ENCODE measurements at places on chromosomes 5 and 9.

DNA sequence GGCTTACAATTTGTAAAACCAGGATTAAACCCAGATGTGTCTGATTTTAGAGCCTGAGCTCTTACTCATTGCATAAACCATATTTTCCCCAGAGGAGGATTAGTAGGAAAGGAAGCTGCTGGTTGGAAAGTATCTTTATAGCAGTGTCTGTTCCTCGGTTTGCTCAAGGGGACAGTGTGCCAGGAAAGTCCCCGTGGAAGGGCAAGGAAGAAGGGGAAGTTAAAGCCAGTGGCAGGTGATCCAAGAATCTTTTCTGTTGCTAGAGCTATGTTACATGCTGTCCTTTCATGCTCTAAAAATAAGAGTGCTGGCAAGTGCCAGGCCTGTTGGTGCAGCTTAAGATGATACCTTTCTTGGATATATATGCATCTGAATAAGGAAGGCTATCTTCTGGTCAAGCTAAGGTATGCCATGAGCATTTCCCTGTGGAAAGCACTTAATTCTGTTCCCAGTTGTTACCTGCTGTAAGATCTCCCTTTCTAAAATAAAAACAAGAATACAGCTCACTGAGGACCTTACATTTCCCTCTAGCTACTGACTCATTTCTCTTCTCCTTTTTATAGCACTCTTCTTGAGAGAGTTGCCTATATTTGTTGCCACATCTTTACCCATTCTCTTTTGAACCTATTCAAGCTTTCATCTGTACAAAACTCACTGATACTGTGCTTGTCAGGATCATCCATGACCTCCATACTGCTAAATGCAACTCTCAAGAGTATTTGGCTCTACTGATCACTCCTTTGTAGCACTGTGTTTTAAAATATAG is 8.0 kb downstream of the PDCD1LG2 start:
- DNase-seq = no peak

DNA sequence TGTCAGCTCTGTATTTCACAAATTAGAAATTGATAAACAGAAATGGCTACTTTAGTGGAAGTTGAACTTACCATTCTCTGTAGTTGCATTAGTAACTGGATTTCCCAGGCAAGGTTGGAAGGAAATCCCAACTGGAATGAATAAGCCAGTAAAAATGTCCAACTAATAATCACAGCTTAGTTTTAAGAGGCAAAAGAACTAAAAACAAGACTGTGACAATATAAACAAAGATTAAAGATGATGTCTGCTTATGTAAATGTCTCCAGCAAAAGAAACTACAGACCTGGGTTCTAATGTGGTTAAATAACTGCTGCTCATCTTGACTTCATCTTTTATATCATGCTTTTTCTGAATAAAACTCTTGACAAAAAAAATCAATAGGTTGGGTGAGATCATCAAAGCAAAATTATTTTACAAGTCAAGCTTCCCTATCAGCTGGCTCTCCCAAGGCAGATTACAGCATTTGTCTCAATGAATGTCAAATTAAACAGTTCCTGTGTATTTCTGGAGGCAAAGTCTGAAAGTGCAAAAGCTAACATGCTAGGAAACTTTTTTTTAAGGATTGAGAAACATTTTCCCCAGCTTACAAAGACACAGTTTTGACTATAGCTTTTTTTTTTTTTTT is 62.3 kb upstream of the HMHB1 start:
- no peak for DNase-seq

DNA sequence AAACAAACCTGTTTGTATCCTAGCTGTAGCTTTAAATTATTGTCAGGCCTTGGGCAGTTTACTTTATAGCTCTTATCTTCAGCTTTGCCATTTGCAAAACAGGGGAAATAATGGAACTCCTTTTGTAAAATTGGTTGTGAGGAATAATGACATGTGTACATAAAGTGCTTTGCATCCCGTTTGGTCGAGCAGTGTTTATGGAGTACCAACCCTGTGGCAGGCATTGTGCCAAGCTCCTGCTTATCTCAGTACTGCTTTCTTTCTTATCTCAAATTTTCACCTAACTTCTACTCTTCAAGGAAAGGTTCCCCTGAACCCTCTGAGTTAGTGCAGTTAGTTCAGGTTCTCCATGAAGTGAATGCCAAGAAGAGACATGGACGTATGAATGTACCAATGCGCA is 9.4 kb upstream of the TENT2 start:
- DNase-seq = no peak

DNA sequence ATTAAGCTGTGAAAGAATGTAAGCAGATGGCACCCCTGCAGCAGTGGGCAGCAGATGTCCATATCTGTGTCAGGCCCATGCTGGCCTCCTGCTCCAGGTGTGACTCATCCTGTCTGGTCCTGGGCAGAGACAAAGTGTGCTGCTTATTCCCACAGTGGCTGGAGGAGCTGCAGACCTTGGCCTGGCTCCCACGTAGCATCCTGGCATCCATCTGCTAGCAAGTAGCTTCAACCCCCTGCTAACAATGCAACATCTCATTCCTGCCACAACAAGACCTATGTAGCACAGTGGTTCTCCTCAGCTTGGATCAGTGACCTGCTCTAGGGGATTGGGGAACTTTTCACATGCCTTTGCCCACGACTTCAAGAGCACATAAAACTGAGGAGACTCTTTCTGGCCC is 126.4 kb upstream of the SLC12A2 start:
- DNase-seq = no peak

DNA sequence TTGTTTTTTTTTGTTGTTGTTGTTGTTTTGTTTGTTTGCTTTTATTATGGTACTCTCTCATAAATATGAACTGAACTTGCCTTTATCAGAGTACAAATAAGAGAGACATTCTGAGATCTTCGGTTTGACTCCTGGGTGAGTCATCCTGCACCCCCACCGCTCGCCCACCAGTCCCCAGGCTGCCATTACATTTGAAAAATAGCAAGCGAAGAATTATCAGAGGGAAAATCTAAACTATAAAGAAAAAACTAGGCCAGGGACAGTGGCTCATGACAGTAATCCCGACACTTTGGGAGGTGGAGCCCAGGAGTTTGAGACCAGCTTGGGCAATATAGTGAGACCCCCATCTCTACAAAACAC is 122.1 kb upstream of the MAP3K1 start:
- no peak for DNase-seq

- DNase-seq = no peak
Observed at GRCh38 chr5:169002953-169003555, 297.9 kb downstream of the SLIT3 start.

DNA sequence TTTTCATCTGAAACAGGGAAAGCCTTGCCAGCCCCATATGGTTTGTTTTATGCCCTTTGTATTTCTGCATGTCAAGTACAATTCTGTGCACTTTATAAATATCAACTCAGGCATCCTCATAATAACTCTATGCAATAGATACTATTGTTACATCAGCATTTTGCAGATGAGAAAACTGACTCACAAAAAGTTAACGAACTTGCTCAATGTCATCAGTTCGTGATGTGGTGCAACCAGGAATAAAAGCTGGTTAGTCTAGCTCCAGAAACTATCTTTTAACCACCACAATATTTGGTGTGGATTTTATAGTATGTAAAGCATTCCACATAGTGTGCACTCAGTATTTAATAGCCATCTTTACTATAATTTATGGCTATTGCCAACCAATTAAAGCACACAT is 134.9 kb downstream of the MRPS30 start:
- DNase-seq = no peak

- DNase-seq = no peak
Observed at GRCh38 chr5:35009019-35009418, 38.7 kb downstream of the AGXT2 start.

DNA sequence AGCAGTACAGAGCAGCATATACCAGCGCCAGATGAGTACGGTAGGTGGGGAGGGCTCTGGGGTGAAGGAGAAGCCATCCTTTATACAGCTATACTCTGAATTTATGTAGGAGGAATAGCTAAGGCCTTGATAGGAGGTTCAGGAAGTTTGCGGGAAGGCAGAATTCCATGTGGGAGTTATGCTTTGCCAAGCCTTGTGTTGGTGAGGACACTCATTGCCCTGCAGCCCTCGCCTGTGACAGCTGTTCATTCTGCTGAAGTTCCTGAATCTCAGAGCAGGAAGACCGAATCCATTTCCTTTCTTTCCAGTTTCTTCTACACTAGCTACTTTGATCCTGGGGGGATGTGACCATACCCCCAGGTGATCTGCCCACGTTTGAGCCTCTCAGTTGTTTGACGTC is 7.7 kb downstream of the MFAP3 start:
- DNase-seq = no peak

- DNase-seq = no peak
Observed at GRCh38 chr9:33304362-33304761, 14.0 kb downstream of the NFX1 start.

- no peak for DNase-seq
Observed at GRCh38 chr9:22742401-22742800, 295.8 kb downstream of the DMRTA1 start.
